Stimulated activated CD4-positive, alpha-beta T cell treated with anti-CD3 and anti-CD28 coated beads, Interleukin-2, amount 100 ng/mL, for 48 hours (primary cell): ENCODE measurements at places on chromosomes 5 and 9.
A peak's percentile ranks its signal among the peaks of the same experiment; 100 is the strongest.

DNA sequence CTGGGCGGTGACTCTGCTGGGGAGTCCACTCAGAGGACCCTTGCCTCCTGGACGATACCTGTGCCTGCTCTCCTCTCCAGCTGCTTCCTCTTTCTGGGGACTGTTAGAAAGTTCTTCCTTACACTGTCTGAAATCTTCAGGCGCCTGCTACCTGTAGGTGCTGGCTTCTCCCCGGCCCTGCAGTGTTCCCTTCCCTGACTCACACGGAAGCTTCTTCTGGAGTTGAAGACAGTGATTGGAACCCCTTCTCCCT is 562 bp downstream of the GSN start:
- no peak for DNase-seq

- no peak for DNase-seq
Measured at GRCh38 chr5:136064510-136064909, 35.7 kb downstream of the TGFBI start.

GRCh38 chr5:72160329-72160728 is 53.1 kb downstream of the MAP1B start:
- no peak for DNase-seq

GRCh38 chr9:135926402-135927194 is 19.3 kb upstream of the CAMSAP1 start:
- peak; percentile 78 for DNase-seq

DNA sequence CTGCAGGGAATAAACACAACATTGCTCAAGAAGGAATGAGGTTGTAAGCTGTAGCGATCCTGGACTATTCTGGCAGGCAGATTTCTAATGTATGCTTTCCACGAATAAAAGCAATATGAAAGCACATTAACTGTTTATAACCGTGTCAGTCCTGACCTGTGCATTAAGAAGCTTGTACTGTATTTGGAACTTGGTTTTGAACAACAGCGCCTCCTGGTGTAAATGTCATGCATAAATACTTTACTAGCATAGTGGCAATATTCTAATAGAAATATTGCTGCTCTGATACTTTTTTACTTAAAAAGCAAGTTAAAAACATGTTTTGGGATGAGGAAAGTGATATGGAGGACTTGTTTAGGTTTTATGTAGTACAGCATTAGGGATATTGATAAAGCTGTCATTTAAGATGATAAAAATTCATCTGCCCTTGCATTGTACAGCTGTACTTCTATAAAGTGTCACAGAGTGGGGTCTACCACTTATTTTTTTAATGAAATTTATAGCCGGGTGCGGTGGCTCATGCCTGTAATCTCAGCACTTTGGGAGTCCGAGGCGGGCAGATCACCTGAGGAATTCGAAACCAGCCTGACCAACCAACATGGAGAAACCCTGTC is 70.7 kb upstream of the GNE start:
- DNase-seq: peak; percentile 50

DNA sequence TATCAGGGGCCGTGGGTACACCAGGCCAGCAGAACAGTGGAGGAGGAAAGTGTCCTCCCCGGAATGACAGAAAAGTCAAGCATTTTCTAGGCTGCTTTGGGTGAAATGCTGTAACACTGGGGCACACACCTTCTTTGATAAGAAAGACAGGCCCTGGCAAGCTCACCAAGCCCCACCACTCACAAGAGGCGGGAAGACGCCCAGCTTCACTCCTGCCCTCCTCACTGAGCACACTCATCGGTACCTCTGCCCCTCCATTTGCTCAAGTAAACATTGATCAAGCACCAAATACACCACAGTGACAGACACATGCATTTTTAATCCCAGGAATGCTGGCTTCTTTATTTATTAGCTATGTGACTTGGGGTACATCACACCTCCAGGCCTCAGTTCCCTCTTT is 43.1 kb downstream of the B4GALT1 start:
- no peak for DNase-seq

GRCh38 chr9:111352545-111352944 is 22.5 kb upstream of the OR2K2 start:
- no peak for DNase-seq

DNA sequence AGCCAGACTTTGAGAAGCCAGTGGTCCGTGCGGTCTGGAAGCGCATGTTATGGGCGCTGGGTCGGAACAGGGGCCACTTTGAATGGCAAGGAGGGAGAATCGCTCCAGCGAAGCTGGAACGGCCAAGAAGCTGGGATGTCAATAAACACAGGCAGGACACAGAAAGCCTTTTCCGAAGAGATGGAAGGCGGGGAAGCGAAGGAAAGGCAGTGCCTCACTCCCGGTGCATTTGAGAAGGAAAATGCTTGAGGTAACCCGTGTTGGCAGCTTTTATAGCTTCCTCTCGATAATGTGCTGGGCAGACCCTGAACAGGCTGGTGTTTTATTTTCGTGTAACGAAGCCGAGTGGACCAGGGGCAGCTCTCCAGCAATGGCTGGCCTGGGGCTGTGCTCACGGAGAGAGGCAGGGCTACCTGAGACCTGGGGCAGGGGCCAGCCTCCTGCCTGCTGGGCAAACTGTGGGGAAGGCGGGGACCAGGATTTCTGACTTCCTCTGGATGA is 84.2 kb upstream of the SPRY4 start:
- no peak for DNase-seq

GRCh38 chr5:15487228-15487627 is 12.8 kb upstream of the FBXL7 start:
- DNase-seq: no peak

- DNase-seq: no peak
Measured at GRCh38 chr5:124764992-124765611, 18.7 kb upstream of the ZNF608 start.

GRCh38 chr9:121672213-121672612 is 20.8 kb downstream of the DAB2IP start:
- no peak for DNase-seq

- no peak for DNase-seq
Measured at GRCh38 chr9:128895556-128895955, 13.6 kb downstream of the LRRC8A start.

GRCh38 chr9:33285502-33285901 is 4.8 kb upstream of the NFX1 start:
- no peak for DNase-seq

GRCh38 chr9:95907794-95908193 is 32.3 kb downstream of the ERCC6L2 start:
- no peak for DNase-seq

DNA sequence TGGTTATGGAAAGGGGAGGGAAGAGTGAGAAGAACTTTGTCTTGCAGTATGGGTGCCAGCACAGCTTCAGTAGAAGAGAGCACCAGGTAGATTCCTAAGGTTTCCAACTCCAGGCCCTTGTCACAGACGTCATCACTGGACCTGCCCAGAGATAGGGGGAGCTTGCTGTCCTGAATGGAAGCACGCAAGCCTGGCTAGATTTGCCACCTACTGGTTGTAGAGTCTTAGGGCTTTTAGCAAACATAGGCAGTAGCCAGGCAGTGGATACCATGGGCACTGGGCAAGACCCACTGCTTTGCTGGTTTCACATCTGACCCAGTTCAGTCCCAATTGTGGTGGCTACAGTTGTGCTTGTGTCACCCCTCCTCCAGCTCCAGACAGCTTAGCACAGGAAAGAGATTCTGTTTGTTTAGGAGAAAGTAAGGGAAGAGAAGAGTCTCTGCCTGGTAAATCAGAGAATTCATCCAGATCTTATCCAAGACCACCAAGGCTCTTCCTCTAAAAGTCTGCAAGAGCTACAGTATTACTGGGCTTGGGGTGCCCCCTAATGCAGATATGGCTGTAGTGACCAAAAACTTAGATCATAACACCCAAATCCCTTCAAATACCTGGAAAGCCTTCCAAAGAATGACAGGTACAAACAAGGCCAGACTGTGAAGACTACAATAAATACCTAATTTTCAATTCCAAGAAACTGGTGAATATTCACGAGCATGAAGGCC is 158.9 kb downstream of the HINT1 start:
- DNase-seq: no peak

- no peak for DNase-seq
Measured at GRCh38 chr5:145854651-145855258, 18.1 kb downstream of the GRXCR2 start.

GRCh38 chr5:93673316-93673954 is 68.0 kb downstream of the POU5F2 start:
- DNase-seq: no peak

GRCh38 chr5:111517853-111518501 is 5.6 kb upstream of the STARD4 start:
- DNase-seq: no peak

- DNase-seq: no peak
Measured at GRCh38 chr5:147223948-147224791, 10.7 kb upstream of the STK32A start.

DNA sequence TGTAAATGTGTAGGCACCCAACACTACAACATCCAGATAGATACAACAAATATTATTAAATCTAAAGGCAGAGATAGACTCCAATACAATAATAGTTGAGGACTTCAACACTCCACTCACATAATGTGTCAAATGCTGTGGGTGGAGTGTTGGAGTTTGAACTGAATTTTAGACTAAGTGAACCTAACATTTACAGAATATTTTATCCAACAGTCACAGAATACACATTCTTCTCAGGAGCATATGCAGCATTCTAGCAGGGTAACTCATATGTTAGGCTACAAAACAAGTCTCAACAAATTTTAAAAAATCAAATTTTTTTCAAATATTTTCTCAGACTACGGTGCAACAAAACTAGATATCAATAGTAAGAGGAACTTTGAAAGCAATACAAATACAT is 648.7 kb upstream of the CDH18 start:
- DNase-seq: no peak
